Esophagus squamous epithelium (tissue), 5 donors: ENCODE measurements at places on chromosomes 1 and 21.

- H3K4me1 ChIP-seq: peaks cover 21% of the 10 kb centered on the region
- no peak for DNase-seq
- H3K36me3 ChIP-seq: no peaks in the 10 kb centered on the region
- H3K27me3 ChIP-seq: no peaks in the 10 kb centered on the region
These were observed 3.8 kb upstream of the GUCA2A start for GRCh38 chr1:42168391-42168670.

DNA sequence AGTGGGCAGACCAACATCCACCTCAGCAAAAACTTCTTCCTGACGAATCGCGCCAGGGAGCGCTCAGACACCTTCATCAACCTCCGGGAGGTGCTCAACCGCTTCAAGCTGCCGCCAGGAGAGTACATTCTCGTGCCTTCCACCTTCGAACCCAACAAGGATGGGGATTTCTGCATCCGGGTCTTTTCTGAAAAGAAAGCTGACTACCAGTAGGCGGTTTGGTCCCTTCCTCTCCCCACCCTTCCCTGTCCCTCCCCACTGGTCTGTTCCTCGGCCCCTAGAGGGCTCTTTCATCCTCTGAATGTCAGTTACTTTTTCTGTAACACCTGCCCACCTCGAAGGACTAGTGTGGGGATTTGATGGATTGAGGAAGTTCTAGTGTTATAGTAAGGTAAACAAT is 46.9 kb downstream of the CAPN2 start:
- H3K36me3 ChIP-seq: peaks cover 73% of the 10 kb centered on the region
- no peak overlapping the region for H3K27ac ChIP-seq
- H3K4me3 ChIP-seq: no peak overlapping the region
- H3K4me1 ChIP-seq: no peaks in the 10 kb centered on the region
- H3K27me3 ChIP-seq: no peaks in the 10 kb centered on the region

- no peak overlapping the region for H3K27ac ChIP-seq
- H3K4me3 ChIP-seq: no peak overlapping the region
- H3K4me1 ChIP-seq: peaks cover 46% of the 10 kb centered on the region
- no peaks in the 10 kb centered on the region for H3K27me3 ChIP-seq
These were observed 1.4 kb downstream of the SH3BP5L start for GRCh38 chr1:248824301-248824700.

- H3K27me3 ChIP-seq: no peaks in the 10 kb centered on the region
- H3K4me1 ChIP-seq: no peaks in the 10 kb centered on the region
- no peaks in the 10 kb centered on the region for H3K36me3 ChIP-seq
- DNase-seq: no peak
These were observed 191.4 kb downstream of the AMY1C start for GRCh38 chr1:103941086-103941485.

- H3K4me1 ChIP-seq: no peaks in the 10 kb centered on the region
- H3K36me3 ChIP-seq: no peaks in the 10 kb centered on the region
- H3K27me3 ChIP-seq: no peaks in the 10 kb centered on the region
- DNase-seq: no peak
- H3K27ac ChIP-seq: no peak overlapping the region
These were observed 26.6 kb downstream of the IL23R start for GRCh38 chr1:67192902-67193301.

DNA sequence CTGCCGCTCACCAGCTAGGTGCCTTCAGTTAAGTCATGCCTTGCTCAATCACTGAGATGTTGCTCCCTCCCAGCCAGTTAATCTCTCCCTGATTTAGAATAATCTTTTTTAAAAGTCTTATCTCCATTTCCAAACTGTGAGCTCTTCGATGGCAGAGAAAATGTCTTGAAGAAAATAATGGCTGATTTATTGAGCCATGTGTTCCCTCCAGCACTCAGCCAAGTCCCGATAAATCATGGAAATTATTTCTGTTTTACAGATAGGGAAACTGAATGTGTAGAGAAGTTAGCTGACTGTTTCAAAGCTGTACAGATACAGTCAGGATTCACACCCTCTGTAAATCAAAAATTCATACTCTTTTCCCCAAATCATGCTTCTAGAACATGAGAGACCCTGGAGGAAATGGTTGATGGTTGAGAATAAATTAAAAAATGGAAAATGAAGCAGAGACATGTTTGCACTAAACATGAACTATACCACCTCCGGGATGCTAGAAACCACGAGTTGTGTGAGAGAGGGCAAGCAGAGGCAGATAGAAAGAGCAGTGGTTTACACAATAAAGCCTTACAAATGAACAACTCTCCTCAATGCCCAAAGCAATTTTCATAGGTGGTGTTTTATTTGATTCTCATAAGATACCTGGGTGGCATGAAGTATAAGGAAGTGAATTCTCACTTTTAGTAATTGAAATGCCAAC is 376.4 kb downstream of the PLPP3 start:
- no peaks in the 10 kb centered on the region for H3K27me3 ChIP-seq
- H3K36me3 ChIP-seq: no peaks in the 10 kb centered on the region
- H3K27ac ChIP-seq: peak overlapping the region; percentile 36
- H3K4me1 ChIP-seq: peaks cover 6% of the 10 kb centered on the region
- DNase-seq: no peak
- H3K4me3 ChIP-seq: no peak overlapping the region

DNA sequence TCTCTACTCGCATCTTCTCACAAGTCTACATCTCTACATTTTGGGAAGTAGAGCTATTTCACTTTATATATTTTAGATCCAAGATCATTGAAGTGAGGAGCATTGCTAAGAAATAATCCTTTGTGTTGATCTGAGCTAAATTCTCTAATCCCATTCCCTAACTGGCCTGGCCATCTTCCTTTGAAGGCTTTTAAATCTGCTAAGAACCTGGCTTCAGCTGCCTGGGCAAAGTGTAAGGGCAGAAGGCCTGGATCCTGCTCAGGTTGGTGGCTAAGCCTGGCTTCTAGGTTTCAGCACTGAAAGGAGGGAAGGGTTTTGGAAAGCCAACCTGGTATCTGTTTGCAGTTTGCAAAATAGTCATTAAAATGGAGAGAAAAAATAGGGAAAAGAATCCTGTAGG is 167.6 kb downstream of the BRINP2 start:
- H3K27ac ChIP-seq: no peak overlapping the region
- no peak overlapping the region for H3K4me3 ChIP-seq
- H3K27me3 ChIP-seq: peaks cover 5% of the 10 kb centered on the region
- DNase-seq: no peak

DNA sequence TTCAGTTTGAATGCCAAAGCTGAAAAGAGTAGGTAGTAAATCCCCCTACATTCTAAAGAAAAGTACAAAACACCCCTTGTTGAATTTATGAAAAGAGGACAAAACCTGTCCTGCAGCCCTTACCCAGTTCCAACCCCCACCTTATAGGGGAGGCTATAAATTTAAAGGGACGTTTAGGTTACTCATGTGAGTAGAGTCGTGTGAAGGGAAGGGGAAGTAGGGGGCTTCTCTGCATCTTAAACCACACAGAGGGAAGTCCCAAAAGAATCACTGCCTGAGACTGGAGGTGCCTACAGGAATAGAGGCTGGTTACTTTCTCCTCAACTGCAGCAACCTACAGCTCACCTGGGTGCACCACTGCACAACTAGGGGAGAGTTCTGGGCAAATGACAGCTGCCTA is 36.7 kb upstream of the KIRREL1 start:
- H3K4me1 ChIP-seq: no peaks in the 10 kb centered on the region
- no peak for DNase-seq
- H3K36me3 ChIP-seq: no peaks in the 10 kb centered on the region
- no peak overlapping the region for H3K4me3 ChIP-seq
- H3K27ac ChIP-seq: no peak overlapping the region
- H3K27me3 ChIP-seq: no peaks in the 10 kb centered on the region

DNA sequence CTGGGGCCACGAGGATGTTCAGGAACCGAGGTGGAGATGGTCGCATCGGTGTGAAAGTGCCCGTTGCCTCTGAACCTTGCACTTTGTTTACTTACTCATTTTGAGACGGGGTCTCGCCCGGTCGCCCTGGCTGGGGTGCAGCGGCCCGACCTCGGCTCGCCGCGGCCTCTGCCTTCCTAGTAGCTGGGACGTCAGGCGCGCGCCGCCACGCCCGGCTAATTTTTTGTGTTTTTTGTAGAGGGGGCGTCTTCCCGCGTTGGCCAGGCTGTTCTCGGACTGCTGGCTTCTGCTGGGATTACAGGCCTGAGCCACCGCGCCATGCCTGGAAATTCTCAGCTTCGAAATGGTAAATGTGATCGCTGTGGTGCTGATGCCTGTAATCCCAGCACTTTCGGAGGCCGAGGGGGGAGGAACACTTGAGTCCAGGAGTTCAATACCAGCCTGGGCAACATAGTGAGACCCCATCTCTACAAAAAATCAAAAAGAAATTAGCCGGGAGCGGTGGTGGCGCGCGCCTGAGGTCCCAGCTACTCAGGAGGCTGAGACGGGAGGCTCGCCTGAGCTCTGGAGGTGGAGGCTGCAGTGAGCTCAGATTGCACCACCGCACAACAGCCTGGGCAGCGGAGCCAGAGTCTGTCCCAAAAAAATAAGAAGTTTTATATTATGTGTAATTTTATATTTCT is 684 bp upstream of the MRPL20 start:
- H3K4me3 ChIP-seq: peak overlapping the region; percentile 77
- no peaks in the 10 kb centered on the region for H3K27me3 ChIP-seq
- H3K4me1 ChIP-seq: peaks cover 64% of the 10 kb centered on the region
- peak overlapping the region; percentile 94 for H3K27ac ChIP-seq
- DNase-seq: no peak
- peaks cover 24% of the 10 kb centered on the region for H3K36me3 ChIP-seq

DNA sequence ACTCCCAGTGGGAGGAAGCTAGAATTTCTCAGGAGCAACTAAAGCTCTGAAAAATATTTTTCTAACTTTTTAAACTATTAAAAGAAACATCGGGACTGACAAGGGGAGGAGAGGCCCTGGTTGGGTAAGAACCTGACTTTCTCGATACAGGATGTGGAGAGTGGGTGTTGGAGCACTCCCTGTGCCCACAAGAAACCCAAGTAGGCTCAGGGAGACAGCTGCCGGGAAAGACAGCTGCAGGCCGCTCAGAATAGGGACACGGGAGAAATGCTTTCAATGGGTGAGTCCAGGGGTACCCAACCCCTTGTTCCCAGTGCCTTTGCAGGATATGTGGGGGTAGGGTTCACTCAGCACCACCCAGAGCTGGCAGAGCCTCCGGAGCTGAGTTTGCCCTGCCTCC is 43.6 kb downstream of the PLEKHA6 start:
- H3K27me3 ChIP-seq: no peaks in the 10 kb centered on the region
- H3K4me3 ChIP-seq: no peak overlapping the region
- no peaks in the 10 kb centered on the region for H3K36me3 ChIP-seq
- peaks cover 34% of the 10 kb centered on the region for H3K4me1 ChIP-seq
- no peak for DNase-seq

- H3K36me3 ChIP-seq: no peaks in the 10 kb centered on the region
- H3K4me3 ChIP-seq: peak overlapping the region; percentile 55
- H3K4me1 ChIP-seq: peaks cover 12% of the 10 kb centered on the region
- H3K27me3 ChIP-seq: no peaks in the 10 kb centered on the region
- DNase-seq: no peak
- peak overlapping the region; percentile 47 for H3K27ac ChIP-seq
These were observed 129.5 kb downstream of the TENT5C start for GRCh38 chr1:117735045-117735992.

- H3K4me1 ChIP-seq: no peaks in the 10 kb centered on the region
- DNase-seq: no peak
- no peak overlapping the region for H3K4me3 ChIP-seq
- H3K27me3 ChIP-seq: no peaks in the 10 kb centered on the region
These were observed 428.1 kb downstream of the PRDM2 start for GRCh38 chr1:14128096-14128495.

DNA sequence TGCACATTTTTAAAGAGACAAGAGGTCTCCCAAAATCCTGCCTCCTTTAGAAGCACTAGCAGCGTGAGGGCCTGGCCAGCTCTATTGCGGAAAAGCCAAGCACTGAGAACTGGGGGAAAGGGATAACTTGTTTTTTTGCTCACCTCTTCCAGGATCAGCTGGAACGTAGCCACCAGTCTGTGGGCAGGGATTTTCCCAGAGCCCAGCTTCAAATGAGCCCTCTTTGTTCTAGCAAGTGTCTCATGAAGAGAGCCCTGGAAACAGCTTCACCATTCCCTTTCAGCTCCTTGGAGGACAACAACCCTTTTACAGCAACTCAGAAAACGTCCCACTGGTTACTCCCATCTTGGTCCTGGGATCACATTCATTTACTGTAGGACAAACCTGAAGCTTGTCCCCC is 195.4 kb downstream of the LMX1A start:
- no peak overlapping the region for H3K27ac ChIP-seq
- no peaks in the 10 kb centered on the region for H3K4me1 ChIP-seq

DNA sequence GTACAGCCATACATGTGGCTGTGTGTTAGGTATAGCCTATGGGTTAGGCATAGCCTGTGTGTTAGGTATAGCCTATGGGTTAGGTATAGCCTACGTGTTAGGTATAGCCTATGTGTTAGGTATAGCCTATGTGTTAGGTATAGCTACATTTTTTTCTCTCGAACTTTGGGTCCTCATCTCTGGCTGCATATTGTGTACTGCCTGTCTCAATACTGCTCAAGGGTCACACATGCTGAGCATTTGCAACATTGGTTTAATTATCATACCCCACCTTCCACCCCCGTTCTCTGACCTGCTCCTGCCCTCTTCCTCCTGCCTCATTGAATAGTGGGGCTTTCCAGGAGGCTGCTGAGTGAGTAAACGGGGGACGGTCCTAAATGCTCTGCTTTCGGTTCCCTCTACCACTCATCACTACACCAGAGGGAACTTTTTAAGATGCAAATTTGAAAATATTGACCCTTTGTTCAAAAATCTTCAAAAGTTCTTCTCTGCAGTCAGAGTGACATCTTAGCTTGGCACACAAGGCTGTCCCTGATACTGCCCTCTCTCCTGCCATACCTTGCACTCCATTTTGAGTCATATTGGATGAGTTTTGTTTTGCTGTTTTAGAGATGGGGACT is 17.8 kb downstream of the OR2B11 start:
- H3K27ac ChIP-seq: no peak overlapping the region
- no peaks in the 10 kb centered on the region for H3K4me1 ChIP-seq
- no peaks in the 10 kb centered on the region for H3K36me3 ChIP-seq
- DNase-seq: no peak
- peaks cover 5% of the 10 kb centered on the region for H3K27me3 ChIP-seq

DNA sequence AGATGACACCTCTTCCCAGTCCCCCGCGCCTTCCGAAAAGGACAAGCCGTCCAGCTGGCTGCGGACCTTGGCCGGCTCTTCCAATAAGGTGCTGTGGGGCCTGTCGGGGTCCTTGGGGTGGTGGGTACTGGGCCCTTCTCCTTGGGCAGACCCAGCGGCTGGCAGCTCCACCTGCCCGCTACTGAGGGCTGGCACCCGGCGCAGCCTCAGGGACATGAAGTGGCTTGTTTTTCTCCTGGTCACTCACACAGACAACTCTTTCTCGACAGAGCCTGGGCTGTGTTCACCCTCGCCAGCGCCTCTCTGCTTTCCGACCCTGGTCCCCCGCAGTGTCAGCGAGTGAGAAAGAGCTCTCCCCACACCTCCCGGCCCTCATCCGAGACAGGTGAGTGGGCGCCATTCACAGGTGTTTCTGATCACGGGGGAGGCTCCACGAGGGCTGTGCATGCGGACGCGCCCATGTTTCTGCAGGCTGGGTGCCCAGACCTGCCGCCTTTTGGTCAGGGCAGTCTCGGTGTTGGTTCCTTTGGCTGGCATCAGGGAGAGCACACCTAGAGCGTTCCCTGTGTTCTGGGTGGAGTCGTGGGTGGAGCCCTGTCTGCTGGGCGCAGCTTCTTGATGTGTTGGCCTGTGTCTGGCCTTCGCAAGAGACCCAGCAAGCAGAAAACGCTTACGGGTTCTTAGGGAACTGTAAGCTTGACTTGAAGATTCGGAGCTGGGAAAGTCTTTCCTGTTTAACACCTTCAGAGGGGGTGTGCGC is 75.1 kb downstream of the SKI start:
- peaks cover 55% of the 10 kb centered on the region for H3K36me3 ChIP-seq
- no peaks in the 10 kb centered on the region for H3K27me3 ChIP-seq
- no peak overlapping the region for H3K4me3 ChIP-seq
- no peak for DNase-seq
